Cortex of kidney (tissue), 1 donor: ENCODE measurements at places on chromosomes 2 and 18.

- no peak for DNase-seq
Observed at GRCh38 chr18:48521723-48522122, 17.1 kb upstream of the CTIF start.

DNA sequence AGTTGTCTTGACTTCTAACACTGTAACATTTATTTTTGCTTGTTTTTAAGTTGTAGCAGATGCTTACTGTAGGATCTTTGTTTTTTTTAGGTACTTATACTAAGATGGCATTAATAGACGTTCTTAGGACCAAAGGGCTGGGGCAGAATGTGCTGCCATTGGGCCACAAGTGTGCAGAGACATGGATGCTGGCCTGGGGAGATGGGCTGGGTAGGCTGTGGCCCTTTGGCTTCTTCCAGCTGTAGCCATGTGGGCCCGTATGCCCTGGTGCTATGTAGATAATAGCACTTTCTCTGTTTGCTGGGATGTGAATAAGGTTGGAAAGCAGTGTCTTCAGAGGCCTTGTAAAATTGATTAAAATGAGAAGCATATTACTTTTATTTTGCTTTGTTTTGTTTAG is 18.8 kb downstream of the RAB31 start:
- DNase-seq = no peak

- no peak for DNase-seq
Observed at GRCh38 chr2:131152074-131152473, 46.9 kb downstream of the PLEKHB2 start.

GRCh38 chr2:237732790-237733381 is 65.7 kb upstream of the RBM44 start:
- DNase-seq = no peak

GRCh38 chr18:39721712-39722111 is 2156.1 kb upstream of the CELF4 start:
- DNase-seq = no peak

- DNase-seq = no peak
Observed at GRCh38 chr2:131126436-131126835, 21.3 kb downstream of the PLEKHB2 start.

GRCh38 chr2:30686000-30686399 is 121.2 kb downstream of the CAPN13 start:
- no peak for DNase-seq

DNA sequence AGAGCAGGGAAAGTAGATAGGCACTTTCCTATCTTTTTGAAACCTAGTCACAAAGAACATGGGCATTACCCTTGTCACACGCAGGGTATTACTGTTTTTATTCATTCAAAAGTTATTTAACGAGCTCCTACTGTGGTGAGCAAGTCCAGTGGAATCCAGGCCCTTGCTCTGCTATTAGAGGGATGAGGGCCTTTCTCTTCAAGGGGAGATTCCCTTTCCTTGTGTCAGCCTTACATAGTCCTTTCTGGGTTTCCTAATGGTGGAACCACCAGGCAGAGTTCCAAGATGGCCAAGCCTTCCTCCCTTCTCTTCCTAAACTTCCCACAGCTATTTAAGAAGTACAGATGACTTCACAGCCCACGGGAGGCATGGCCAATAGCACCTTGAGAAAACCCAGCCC is 64.6 kb downstream of the SPTBN1 start:
- no peak for DNase-seq

DNA sequence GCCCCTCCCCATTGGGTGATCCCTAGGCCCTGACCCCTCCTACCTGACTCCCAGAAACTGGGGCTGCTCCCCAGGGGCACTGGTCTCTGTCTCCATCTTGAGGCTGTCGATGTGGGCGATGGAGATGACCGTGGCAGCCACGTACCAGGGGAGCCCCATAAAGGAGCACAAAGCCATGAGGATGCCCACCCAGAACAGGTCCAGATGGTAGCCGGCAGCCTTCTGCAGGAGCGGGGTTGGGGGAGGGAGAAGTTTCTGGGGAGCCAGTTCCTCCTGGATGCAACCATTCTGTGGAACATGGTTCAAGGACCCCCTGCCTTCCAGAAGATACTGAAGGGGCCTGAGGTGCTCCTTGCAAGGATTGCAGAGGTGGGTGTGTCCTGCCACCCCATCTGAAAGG is 34.0 kb downstream of the MTHFD2 start:
- no peak for DNase-seq

- DNase-seq = no peak
Observed at GRCh38 chr2:118050386-118050785, 36.5 kb upstream of the CCDC93 start.

- DNase-seq = no peak
Observed at GRCh38 chr2:180583441-180584140, 396.8 kb upstream of the UBE2E3 start.

DNA sequence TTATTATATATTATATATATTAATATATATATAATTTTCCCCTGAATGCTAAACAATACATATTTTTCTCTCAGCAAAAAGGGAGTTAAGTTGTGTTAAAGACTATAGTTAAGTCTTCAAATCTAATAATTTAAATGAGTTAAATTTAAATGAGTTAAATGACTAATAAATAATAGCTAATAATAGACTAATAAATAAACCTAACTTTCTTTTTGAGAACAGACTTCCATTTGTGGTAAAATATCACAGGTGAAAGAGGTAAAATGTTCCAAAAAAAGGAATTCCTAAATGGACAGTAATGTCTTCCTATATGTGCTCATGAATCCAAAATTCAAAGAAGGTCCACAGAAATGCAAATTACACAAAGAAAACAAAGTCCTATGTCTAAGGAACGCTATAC is 74.6 kb downstream of the SLC25A12 start:
- DNase-seq = no peak

GRCh38 chr2:142769761-142770160 is 107.7 kb upstream of the KYNU start:
- DNase-seq = no peak

- no peak for DNase-seq
Observed at GRCh38 chr18:49666045-49666775, 104.4 kb downstream of the LIPG start.

GRCh38 chr2:8658064-8658862 is 23.6 kb upstream of the ID2 start:
- DNase-seq = no peak

DNA sequence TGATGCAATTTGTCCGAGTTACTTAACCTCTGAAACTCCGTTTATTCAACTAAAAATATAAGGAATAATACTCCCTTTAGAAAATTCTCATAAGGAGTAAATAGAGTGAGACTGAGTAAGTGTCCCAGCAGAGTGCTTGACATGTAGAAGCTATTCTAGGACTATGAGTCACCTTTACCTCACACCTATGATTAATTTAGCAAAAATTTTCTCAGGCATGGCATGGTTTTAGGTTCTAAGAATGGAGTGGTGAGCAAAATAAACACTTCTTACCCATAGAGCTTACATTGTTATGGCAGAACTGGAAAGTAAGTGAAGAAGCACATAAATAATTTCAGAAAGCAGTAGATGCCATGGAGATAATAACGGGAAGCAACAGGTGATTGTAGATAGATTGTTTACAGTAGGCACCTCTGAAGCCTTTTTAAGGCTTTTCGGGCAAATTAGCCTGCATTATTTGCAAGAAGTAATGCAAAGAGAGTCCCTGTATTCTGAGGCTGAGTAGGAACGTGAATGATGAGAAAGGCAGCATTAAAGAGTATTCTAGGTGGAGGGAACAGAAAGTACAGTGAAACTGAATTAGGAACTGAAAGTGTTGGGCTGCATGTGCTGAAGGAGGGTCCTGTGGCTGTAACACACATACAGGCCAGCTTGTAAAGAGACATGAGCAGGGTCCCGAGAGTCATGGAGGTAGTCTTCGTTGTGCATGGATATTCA is 209.2 kb downstream of the ZNF407 start:
- DNase-seq = no peak

DNA sequence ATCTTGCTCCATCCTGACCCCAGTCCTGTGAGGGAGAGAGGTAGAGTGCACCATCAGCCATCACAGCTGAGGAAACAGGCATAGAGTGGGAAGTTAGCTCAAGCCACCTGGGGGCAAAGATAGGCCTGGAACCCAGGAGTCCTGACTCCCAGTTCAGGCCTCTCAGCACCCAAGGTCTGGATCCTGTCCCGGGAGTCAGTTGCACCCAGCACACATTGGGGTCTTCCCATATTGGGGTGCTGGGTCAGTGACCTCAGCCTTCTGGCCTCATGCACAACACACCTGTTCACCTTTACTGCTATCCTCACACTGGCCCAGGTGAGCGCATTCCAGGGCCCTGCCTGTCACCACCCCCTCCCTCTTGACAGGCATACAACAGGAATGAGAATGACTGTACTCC is 24.7 kb downstream of the ST8SIA5 start:
- DNase-seq = no peak

- no peak for DNase-seq
Observed at GRCh38 chr2:184394642-184395041, 203.7 kb upstream of the ZNF804A start.

GRCh38 chr2:159616286-159616701 is at the start of gene BAZ2B:
Gene BAZ2B (minus strand): TSS chr2:159616548. CDS start chr2:159478719, 137,829 bp downstream.
- DNase-seq = no peak

DNA sequence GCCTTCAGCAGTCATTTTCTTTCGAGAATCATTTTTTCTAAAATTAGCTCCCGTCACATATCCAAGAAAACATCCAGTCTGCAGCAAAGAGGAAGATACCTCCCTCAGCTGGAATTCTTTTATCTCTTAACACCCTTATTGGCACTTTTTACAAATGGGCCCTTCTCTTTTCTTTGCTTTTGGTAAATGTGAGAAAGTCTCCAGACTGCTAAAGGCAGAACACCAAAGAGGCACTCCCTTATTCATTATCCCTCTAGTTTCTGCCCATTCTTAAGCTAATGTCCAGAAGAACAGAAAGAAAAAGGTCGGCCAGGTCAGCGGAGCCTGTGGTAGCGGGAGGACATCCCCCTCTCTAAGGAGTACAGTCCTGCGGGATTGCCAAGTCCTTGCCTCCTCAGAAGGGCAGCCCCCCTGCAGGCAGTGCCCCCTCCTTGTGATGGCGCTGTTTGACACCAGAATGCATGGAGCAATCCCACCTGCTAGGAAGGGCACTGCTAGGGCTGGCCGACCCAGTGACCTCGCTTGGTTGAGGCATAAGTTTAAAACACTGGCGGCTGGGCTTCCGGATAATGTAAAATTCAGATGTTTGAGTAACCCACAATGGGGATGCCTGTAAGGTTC is 34.0 kb downstream of the ST6GAL2 start:
- DNase-seq = no peak

- no peak for DNase-seq
Observed at GRCh38 chr2:217063238-217063755, 203.4 kb upstream of the TNP1 start.

DNA sequence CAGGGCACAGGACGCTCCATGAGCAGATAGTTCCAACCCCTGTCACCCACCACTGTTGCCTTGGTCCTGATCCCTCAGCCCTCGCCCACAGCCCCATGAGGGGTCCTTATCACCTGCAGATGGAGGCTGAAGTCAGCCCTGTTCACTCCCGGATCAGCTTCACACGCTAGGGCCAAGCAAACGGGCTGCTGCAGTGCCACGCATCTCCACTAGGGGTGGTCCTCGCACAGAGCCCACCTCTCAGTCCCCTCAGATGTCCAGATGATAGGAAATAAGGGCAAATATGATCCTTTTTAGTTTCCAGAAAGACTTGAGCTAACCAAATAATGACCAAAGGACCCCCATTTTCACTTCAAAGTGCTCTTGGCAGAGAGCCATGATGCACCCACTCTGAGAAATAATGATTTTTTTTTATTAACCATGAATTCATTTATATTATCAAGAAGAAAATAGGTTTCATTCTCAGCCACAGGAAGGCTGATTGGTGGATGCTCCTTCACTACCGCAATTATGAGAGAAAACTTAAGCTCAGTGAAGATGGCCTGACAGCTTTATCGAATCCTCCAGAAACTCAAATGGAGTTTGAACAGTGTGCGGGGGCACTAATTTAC is 71.9 kb upstream of the KLHL29 start:
- no peak for DNase-seq

DNA sequence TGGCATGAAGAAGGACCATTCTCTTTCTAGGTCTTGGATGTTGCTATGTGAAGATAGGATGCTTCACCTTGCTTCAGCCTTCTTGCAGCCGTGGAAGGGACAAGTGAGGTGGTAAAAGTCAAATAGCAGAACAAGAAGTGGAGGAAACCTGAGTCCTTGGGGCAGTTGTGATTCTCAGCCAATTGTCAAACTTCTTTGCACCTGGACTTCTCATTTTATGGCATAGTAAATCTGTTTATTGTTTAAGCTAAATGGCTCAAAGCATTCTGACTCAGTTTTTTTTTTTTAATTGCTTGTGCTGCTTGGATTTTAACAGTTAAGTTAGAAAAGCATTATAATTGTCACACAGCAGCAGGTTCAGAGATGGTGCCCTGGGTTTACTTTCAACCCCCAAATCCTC is 33.0 kb upstream of the ST6GAL2 start:
- no peak for DNase-seq

- no peak for DNase-seq
Observed at GRCh38 chr2:8626572-8626971, 55.3 kb upstream of the ID2 start.

- DNase-seq = no peak
Observed at GRCh38 chr2:26772064-26773001, 8.2 kb downstream of the SLC35F6 start.

- DNase-seq = no peak
Observed at GRCh38 chr18:5707586-5707985, 163.8 kb upstream of the EPB41L3 start.

DNA sequence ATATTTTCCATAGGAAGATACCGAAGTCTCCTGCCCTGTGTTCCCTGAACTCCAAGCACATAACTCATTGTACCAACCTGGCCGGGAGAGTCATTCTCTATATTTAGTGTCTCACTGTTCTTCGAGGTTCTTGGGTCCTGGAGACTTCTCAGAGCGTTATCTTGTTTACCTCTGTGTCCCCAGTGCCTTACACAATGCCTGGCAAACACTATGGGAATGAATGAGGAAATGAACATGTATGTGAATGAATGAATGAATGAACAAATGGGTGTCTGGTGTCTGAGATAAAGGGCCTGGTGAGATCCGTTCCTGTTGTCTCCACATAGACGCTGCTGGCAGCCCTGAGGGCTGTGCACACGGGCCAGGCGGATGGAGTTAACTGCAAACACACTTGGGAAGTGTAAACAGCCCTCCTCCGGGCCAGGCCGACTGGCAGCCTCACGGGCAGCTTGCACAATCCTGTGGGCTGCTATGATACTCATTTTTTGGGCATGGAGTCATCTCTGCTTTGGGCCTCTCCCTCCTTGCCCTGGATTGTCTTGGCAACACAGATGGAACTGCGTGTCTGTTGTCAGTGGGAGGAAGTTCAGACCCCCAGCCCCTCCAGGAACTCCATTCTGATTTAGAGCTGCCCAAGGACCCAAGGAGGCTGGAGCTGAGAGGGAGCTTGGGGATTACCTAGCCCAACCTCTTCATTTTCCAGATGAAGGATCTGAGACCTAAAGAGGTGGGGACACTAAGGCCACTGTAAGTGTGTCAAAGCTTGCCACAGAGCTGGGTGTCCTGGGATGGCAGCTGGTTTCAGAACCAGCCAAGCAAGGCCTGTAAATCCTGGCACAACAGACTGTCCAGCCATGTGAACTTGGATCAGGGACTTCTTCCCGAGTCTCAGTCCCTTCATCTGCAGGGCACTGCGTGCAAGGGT is 124.4 kb downstream of the INHBB start:
- no peak for DNase-seq
